ENCODE measurements at places on chromosomes 2 and 18.

- DNase-seq, result no peak
These were observed 32.8 kb downstream of the ZNF892 start for GRCh38 chr2:95240091-95240490.

GRCh38 chr18:78955051-78955450 lies 24.6 kb upstream of the SALL3 start:
- no peak for DNase-seq

- DNase-seq, result no peak
These were observed 40.7 kb upstream of the GALR1 start for GRCh38 chr18:77208964-77209363.

- no peak for DNase-seq
These were observed 120.5 kb upstream of the CXCR4 start for GRCh38 chr2:136238286-136239078.

- DNase-seq, result no peak
These were observed 45.0 kb downstream of the TCF7L1 start for GRCh38 chr2:85178154-85178553.

DNA sequence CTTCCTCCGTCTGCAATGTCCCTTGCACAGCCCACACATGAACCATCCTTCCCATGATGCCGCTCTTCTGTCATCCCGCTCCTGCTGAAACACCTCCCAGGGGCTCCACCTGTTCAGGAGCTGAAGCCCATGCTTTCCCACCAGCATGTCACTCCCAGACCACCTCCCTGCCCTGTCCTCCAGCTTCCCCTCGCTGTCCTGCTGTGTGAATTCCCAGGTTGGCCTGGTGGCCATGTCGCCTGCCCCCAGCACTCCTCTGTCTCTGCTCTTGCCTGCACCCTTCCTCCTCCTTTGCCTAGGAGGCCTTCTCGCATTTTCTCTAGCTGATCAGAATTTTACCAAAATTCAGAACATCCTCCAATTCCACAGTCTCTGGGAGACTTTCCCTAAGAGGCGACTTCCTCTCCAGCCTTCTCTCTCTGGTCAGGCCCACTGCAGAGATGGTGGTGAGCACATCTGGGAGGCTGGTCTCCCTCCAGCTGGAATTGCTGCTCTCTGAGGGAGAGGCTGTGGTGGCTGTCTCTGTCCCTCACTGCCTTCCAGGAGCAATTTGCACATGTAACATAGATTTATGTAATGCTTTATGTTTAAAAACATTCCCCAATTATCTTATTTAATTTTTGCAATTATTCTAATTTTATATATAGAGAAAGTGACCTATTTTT lies 8.9 kb upstream of the IL1RL2 start:
- no peak for DNase-seq

GRCh38 chr2:177242121-177242987 lies 22.2 kb downstream of the NFE2L2 start:
- DNase-seq, result no peak

DNA sequence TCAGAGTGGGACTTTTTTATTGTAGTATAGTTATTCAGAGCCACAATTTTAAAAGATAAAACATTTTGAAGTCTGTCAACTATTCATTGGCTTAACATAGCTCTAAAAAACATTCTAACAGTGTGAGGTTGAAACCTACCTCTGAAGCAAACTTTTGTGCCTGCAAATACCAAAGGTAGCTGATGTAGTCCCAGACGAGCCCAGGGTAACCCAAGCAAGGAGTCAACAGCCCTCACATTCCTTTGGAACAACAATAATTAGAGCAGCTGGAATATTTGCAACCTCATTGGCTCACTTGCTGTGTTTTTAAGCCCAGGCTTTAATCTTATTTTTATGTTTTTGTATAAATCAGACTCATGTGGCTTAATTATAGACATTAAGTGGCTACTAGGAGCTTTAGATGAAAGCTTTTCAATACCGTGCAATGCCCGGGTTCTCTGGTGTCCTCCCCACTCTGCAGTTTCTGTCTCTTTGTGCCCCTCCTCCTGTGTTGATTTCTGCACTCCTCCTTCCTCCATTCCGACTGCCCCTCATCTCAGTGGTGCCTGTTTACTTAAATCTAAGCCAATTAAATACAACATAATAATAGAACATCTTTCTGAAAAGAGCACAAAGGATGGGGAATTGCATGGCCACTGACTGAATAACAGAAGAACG lies 157.9 kb upstream of the UNC80 start:
- DNase-seq, result no peak

DNA sequence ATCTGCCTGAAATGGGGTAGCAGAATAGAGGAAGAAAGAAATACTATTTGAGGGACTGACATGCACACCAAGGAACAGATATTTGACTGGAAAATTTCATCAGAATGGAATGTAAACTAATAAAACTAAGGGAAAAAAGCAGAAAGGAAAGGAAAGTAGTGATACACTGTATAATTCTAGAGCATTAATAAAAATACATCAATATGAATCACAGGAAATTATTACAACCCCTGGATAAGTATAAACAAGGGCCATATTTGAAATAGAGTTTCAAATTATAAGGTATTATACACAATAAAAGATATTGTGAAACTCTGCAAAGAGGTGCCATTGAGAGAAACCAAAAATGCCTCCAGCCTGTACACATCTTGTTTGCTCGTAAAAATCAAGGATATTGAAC lies 149.6 kb downstream of the ICOS start:
- no peak for DNase-seq

DNA sequence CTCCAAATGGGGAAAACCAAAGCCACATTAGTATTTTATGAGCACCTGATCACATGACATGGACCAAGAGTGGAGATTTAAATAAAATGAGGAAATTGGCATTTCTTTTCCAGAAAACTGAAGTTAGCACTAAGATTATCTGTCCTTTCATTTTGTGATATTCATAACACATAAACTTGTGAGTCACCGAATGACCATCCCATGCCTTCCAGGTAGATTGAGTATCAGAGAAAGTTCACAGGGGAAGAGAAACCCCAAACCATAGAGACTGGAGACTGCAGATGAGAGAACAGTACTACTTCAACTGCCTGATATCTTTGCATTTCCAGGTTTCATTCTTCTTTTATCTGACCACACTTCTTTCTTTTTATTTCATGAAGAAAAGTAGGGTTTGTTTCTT lies 176.3 kb upstream of the LRP1B start:
- DNase-seq, result no peak

DNA sequence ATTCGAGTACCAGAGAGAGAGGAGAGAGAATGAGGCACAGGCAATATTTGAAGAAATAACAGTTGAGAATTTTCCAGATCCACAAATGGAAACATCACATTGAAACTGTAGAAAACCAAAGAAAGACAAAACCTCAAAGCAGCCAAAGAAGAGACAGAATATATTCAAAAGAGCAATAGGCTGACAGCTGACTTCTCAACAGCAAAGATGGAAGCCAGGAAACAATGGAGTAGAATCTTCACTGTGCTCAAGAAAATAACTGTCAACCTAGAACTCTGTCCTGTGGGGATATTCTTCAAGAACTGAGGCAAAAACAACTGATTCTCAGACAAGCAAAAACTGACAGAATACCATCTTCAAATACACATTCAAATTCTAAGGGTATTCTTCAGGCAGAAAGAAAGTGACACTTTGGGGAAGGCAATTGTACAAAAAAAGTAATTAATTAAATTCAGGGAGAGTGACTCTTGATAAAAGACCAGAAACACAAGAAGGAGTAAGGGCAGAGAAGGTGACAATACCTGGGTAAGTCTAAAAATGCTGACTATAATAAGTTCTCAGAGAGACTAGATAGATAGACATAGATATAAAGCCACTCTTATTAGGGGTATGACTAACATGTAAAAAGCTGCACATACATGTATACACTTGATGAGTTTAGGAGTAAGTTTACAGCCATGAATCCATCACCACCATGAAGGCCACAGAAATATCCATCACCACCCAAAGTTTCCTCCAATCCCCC lies 25.6 kb downstream of the ANKMY1 start:
- no peak for DNase-seq

GRCh38 chr2:231987124-231987727 lies 25.7 kb downstream of the DIS3L2 start:
- DNase-seq, result no peak

GRCh38 chr2:201343559-201343958 lies 13.6 kb downstream of the FLACC1 start:
- no peak for DNase-seq

- no peak for DNase-seq
These were observed 6.5 kb downstream of the IMP4 start for GRCh38 chr2:130349174-130349573.

DNA sequence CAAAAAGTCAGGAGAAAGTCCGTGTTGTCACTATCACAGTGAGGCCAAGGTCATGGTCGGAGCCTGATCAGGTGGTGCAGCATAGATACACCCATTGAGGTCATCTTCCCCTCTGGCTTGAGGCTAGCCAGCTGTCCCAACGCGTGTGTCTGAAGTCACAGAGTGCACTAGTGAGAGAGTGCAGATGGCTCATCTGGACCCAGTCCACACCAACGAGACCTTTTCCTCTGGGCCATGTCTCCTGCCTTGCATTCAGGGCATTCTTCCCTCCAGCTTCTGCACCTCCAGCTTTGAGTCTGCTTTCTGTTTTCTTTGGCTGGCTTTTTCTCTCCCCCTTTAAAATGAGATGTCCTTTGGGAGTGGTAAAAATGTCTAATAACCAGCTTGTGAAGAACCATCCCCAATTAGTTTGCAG lies 146.9 kb downstream of the TDRD15 start:
- no peak for DNase-seq

DNA sequence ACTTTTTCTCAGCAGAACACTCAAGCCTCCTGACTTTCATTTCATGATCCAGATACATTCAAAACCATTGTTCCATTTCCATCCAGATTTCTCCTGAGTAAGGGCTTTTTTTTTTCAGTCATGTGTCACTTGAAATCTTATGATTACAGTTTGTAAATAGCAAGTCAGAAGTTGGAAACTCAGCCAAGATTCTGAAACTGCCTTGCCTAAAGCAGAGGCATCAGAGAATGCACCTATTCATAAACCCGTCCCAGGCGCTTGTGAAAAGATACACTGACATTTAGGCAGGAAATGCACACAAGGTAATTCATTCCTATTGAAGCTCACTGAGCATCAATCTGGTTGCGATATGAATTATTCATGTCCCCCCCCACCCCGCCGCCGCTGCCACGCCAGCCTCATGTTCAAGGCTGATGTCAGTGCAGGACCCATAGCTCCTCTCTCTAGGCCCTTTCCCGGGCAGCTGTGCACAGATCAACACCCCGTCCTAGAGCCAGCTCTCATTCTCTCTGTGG lies 30.4 kb upstream of the MGAT4A start:
- no peak for DNase-seq

DNA sequence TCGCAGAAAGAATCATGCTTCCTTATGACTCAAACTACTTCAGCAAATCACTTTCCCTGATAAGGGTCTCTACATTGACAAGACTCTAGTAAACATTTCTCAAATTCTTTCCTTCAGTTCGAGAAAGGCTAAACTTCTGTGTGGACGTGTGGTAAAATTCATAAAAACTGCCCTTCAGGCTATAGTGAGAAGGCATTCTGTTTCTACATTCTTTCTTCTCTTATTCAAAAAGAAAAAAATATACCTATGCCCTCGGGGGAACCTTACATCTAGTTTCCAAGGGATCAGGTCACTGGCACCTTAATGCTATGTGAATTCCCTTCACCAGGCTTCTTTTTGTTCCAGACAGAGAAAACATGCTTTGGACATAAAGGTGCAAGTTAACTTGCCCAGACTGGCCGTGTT lies 4.9 kb downstream of the VIT start:
- no peak for DNase-seq

GRCh38 chr2:30504731-30505130 lies 57.7 kb downstream of the LCLAT1 start:
- DNase-seq, result no peak

- DNase-seq, result no peak
These were observed 510.0 kb upstream of the ZEB2 start for GRCh38 chr2:145029873-145030272.

GRCh38 chr2:237552908-237553307 lies 13.5 kb upstream of the PRLH start:
- no peak for DNase-seq

DNA sequence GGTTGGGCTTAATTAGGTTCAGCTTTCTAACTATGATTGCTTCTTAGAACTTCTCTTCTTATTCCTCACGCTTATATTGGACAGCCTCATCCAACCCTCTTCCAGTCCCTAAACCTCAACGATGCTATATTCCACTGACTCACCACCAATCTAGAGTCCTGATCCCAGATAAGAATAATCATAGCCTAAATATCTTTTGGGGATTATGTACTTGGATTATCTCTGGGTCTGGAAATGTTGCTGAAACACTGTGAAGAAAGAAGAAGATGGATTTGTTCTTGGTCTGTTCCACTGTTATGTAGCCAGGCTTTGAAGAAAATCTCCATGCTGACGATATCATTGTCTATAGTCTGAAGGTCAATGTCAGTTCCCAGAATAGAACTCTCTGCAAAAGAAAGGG lies 26.9 kb downstream of the DOK1 start:
- DNase-seq, result no peak

DNA sequence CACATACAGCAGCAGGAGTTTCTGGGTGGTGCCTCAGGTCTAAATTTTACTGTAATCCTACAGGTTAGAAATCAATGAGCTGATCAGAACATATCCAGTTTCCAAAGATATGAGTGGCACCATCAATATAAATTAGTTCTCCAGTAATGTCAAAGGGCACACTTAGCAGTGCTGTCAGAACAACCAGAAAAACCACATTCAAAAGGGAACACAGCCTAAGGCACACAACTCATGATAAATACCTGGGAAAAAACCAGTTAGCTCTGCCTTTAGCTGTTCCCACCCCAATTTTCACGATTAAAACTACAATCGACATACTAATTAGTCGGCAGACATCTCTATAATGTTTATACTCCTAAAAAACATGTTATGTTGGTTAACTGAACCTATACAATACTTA lies 31.5 kb downstream of the ATP8B1 start:
- no peak for DNase-seq

GRCh38 chr2:144678736-144679135 lies 158.8 kb upstream of the ZEB2 start:
- DNase-seq, result no peak

DNA sequence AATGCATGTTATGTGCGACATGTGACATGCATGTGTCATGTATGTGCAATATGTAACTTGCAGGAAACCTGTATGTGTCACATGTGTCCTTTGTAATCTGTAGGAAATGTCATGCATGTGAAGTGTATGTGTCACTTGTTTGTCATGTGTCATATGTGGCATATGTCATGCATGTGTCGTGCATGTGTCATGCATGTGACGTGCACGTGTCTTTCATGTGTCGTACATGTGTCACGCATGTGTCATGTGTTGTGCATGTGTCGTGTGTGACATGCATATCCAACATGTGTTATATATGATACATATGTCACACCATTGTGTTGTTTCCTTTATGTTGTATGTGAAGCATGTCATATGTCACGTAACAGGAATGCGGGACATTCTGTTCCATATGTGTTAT lies 2153.2 kb upstream of the PIK3C3 start:
- DNase-seq, result no peak

- DNase-seq, result no peak
These were observed 35.8 kb downstream of the ST3GAL5 start for GRCh38 chr2:85852937-85853498.
